ENCODE measurements at places on chromosomes 4 and X. TPM values are rescaled to one million over a fixed set of nuclear protein-coding genes. Genes with fewer than 3 reads are reported as not detected.

ADGRA3 gene
- 68.7 TPM for total RNA-seq

HSD17B13 gene
- total RNA-seq, result not detected

ZNF330 gene
- total RNA-seq, result 5.5 TPM

MAGEA11 gene
- not detected for total RNA-seq

SMPX gene
- total RNA-seq, result 11.0 TPM

MID1 gene
- total RNA-seq, result 2.3 TPM

CXorf65 gene
- total RNA-seq, result not detected

GPRASP3 gene
- total RNA-seq, result 0.58 TPM

TRPC5OS gene
- not detected for total RNA-seq

HHIP gene
- total RNA-seq, result 33.0 TPM

TXK gene
- not detected for total RNA-seq

Data from stomach (tissue), 19 donors.